Caco-2 (cell line): ENCODE measurements at places on chromosomes 7 and 10.

DNA sequence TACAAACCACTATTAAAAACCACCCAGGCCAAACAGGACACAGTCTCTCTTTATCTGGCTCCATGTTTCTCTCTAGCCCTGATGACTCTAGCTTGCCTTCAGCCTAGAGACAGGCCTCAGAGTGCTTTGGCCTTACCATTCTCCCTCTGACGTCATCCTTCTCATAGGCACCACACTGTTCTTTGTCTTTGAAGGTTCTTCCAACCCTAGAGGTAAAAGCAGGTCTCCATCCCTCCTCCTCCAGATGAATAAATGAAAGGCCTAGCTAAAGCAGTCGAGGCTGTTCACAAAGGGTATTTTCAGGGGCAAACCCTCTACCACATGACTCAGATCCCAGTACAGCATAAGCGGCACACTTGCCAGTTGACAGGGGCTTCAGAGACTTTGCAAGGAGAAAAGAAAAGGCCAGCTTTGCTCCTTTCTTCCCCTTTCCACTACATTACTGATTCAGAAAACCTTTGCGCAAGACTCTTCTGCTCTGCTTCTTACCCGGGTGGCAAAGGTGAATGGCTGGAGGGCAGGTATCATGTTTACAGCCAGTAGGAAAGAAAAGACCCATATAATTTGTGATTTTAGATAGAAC is 14.8 kb downstream of the NFE2L3 start:
- DNase-seq, result no peak

- no peak for DNase-seq
These were observed 27.3 kb downstream of the EMX2 start for GRCh38 chr10:117569610-117570390.

DNA sequence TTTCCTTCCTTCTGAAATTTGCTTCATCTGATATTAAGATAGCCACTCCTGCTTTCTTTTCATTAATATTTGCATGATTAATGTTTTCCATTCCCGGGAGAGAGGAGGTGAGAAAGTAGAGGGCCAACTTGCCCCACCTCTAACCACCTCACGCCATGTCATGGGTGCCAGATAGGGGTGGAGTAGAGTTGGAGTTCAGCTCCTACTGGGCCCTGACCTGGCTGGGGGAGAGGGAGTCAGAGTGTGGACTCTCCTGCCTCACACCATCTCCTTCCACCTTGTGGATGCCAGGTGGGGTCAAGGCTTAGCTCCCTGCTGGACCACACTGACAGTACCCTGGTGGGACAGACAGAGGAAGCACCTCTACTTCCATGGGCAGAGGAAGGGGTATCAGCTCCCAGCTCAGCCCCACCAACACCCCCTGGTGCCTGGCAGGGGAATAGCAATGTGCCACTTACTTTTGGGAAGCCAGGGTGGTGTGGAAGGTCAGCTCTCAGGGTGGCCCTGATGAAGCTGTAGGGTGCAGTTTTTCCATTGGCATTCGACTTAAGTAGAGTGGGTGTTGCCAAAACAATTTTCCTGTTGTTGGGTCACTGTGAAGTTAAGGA is 28.0 kb downstream of the CHST12 start:
- no peak for DNase-seq

DNA sequence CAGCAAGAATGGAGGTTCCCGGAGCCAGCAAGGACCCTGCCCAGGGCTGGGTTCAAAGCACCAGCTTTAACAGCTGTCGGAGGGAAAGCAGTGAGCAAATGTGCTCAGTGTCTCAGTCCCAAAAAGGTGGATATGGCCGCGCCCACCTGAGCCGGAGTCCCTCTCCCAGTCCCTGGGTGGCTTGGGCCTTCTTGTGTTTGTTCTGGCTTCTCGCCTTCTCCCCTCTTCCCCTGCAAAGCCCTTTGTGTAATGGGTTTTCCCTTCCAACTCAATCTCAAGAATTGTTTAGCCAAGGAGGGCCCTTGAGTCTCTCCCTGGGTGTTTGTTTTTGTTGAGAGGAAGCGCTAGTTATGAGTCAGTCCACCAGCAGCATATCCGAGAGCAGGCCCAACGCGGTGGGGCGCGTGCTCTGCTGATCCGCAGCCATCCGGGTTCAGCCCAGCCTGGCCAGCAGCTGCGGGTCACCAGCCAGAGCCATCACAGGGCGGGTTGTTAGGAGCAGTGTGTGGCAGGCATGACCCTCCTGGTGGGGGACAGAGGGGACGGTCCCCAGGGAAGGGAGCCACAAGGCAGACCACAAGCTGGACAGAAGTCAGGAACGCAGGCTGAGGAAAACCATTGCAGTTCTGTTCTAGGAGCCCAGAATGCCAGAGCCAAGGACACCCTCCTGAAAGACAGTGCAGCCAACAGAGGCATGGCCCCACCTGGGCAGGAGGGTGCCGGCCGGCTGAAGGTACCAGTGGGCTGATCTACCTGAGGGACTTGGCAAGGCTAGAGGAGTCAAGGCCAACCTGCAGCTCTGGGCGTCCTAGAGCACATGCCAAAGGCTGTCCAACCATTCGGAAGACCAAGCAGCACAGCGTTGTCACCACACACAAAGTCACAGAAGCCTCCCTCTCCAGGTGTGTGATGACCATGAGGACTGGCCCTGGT is 21.3 kb downstream of the CALML3 start:
- no peak for DNase-seq

DNA sequence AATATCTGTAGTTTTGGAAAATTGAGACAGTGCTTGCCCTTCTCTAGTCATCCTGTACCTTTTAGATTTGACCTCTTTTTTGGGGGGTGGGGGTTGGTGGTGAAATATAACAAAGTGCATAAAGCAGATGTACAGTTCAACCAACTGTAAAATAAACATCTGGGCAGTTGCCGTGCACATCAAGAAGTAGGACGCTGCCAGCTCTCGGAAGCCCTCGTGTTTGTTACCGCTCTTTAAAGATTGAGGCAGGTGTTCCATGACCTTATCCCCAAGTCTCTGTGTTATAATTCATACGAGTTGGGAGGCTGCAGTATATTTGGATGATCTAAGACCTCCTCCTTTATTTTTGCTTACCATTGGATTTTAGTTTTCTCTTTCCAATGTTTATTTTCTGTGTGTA is 55.1 kb downstream of the SDK1 start:
- DNase-seq, result no peak

- DNase-seq, result no peak
These were observed 172.9 kb downstream of the MBL2 start for GRCh38 chr10:52599551-52600200.

- peak; percentile 43 for DNase-seq
These were observed 66.3 kb upstream of the SP4 start for GRCh38 chr7:21361413-21362125.

DNA sequence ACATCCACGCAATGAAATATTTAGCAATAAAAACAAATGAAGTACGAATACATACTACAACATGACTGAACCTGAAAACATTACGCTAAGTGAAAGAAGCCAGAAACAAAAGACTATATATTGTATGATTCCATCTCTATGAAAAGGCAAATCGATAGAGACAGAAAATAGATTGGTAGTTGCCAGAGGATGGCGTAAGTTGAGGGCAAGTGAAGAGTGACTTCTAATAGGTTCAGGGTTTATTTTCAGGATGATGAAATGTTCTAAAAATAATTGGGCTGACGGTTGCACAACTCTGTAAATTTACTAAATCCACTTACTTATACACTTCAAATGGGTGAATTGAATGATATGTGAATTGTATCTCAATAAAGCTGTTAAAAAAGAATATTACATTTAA is 39.5 kb upstream of the TECTB start:
- no peak for DNase-seq

DNA sequence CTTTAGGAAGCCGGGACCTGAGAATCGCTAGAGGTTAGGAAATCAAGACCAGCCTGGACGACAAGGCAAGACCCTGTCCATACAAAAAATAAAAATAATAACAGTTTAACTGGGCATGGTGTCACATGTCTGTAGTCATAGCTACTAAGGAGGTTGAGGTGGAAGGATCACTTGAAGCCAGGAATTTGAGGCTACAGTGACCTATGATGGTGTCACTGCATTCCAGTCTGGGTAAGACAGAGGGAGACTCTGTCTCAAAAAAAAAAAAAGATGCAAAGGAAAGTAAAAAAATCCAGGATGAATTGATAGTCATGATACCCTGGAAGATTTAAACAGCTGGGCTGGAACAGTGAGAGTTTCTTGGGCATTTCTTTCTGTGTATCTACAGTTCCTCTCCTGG is 463.2 kb downstream of the GALNT17 start:
- DNase-seq, result no peak

DNA sequence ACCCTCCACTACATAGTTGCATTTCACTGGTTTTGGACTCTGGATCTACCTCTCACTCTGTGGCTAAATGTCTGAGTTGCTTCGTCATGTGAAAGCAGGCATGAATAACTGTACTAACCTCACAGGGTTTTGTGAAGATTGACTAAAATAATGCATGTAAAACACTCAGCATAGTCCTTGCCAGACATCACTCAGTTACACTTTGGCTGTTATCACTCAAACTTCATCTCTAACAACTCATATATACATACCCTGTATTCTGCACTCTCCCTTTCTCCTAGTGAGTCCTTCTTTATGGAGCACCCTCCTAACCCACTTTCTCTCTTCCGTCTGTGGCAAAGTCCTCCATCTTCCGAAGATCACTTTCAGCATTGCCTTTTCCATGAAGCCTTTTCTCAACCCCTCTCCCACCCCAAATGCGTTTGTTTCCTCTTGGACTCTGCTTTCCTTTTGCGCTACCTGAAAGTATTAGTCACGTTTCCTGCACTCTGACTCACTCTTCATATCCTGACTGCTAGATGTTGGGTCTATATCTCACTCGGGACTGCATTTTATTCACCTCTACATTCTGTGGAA is 72.6 kb downstream of the OSBPL3 start:
- no peak for DNase-seq

DNA sequence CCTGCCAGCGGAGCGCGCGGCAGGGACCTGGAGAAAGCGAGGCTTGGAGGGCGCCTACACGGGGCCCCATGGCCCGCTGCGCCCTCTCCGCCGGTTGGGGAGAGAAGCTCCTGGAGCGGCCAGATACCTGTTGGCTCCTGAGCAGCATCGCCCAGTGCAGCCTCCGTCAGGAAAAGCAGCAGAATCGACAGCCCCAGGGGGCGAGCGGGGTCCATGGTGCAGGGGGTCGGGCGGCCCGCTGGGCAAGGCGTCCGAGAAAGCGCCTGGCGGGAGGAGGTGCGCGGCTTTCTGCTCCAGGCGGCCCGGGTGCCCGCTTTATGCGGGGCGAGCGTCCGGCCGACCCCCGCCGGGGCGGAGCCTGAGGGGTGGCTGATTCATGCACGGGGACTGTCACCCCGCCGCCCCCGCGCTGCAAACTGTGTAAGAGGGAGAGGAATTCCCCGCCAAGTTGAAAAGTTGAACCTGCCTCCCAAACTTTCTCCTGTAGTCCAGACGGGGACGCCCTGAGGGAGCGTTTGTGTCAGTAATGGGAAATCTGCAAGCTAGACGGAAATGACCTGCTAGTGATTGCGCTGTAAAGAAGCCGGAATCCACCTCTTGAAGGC is at the start of gene TFPI2:
TSS of gene TFPI2 (minus strand) at position 290 of the 605 bp plus-strand sequence. CDS start at position 215, 75 bp downstream.
- DNase-seq, result no peak

- DNase-seq, result no peak
These were observed 231.2 kb downstream of the FANK1 start for GRCh38 chr10:126127481-126128029.

- no peak for DNase-seq
These were observed 415.1 kb upstream of the C7orf33 start for GRCh38 chr7:148175512-148175911.

DNA sequence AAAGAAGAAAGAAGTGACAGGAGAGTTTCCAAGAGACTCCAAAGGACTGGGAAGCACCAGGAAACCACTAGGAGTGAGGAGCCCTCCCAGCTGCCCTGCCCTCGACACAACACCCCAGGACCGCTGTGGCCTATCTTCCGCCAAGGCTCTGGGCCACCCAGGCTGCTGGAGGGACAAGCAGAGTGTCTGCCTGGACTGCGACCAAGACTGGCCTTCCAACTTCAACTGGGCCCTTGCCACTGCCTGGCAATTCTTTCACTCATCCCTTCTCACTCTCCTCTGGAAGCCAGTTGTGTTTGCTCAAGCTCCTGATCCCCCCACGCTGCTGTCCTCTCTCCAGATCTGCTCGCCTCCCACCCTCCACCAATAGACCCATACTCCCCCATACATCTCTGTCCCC is 10.2 kb downstream of the KIAA1549 start:
- no peak for DNase-seq

GRCh38 chr10:17980846-17981565 is 29.3 kb downstream of the SLC39A12 start:
- DNase-seq, result no peak

DNA sequence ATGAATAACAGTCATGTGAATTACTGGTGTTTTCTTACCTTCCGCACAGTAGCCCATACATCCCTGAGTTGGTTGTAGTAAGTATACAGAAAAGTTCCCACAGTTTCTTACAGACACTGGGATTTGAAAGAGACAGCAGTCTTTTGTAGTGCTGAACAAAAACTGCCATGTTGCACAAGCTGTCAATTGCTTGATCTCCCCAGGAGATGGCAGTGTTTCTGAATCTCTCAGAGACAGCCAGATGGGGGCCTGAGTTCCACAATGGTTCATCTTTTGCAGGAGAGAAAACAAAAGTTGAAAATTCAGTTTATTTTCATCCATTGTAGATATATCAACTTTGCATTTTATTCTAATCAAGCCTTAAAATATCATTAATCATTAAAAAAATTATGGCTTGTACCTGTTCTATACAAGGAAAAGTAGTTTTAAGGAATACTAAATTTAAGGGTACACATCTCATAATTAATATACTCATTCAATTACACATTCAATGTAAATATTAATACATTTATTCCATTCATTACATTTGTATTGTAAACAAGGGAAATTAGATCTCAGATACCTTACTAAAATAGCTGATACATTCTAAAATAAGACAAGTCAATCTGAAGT is 14.5 kb downstream of the VWDE start:
- DNase-seq, result peak; percentile 60

GRCh38 chr7:135665042-135665441 is 2.7 kb downstream of the STMP1 start:
- no peak for DNase-seq

DNA sequence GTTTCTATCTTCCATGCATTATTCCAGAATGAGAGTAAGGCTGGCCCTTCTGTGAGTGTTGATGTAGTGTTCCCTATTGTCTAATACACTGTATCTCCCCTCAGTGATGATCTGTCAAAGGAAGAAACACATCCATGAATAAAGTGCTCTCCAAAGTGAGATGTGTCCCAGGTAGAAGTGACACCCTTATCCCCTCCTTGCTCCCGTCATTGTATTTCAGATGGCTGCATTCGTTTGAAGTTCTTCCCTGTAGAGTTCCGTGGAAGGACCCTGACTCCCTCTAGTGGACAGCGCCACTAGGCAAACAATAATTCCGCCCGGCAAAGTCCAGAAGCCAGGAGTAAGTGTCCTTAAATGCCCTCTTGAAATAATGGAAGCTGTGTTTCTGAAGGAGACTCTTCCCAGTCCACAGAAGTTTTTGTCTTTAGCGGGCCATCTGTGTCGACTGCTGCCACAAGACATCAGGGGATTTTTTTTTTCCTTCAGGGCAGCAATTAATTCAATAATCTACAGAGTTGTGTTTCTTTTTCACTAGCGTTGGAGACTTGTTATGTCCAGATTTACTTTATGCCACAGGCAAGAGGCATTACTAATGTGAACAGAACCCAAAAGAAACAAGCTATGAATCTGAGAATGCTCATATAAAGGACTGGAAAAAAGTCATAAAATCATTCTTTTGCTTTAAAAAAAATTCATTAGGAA is 64.6 kb downstream of the THNSL1 start:
- DNase-seq, result peak; percentile 92
